H7 (cell line): ENCODE measurements at places on chromosomes 7 and 10. TPM values are rescaled to one million over a fixed set of nuclear protein-coding genes. Genes with fewer than 3 reads are reported as not detected.

- DNase-seq = no peak
These were observed 37.7 kb downstream of the HTRA1 start for GRCh38 chr10:122499012-122499411.

- DNase-seq = peak; percentile 42
These were observed 337.7 kb upstream of the NPVF start for GRCh38 chr7:25565949-25566348.

DNA sequence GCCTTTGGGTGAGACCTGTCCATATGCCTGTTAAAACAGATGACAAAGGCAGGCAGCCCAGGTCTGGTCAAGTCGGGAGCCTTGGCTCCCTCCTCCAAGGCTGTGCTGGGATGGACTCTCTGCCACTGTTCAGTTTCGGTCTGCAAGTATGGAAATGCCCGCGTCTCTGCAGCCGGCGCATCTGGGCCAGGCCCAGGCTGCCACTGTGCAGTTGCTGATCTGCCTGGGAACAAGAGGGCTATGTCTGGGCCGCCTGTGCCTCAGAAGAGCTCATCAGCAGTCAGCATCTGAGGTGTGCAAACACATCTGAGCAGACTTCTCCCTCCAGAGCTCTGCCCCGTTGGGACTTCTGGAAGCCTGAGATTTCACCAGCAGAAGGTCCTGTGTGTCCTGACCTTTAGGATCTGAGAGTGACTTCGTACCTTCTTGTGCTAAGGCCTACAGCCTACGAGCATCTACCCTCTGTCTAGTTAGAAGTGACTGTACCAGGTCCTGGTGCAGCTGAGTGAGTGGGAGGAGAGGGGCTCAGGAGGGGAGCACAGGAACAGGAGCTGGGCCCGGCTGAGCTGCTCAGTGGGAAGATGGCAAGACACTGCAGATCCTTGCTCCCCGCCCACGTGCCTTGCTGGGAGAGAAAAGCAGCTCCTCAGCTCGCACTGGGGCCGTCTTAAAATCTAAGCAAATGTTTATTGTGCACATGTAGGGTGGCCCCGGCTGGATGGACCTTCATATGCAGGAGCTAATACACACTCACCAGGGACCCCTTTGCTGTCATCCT, 50.9 kb downstream of the DOCK1 start:
- DNase-seq = no peak

DNA sequence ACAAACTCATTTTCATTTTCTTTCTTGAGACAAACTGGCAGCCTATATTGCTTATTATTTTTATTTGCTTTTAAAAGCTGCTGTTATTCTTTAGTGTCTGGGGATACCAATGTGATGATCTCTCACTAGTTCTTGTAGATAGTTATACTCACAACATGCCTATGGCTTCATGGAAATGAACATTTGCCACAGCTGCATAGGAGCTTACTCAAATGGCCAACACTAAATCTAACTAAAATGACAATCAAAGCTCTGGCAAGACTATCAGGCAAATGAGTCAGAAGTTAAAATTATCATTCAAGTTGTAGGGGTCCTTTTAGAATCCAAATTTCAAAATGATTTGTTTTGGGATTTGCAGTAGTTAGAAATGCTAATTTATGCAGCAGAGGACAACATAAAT, 225.9 kb downstream of the ANK3 start:
- DNase-seq = no peak

DNA sequence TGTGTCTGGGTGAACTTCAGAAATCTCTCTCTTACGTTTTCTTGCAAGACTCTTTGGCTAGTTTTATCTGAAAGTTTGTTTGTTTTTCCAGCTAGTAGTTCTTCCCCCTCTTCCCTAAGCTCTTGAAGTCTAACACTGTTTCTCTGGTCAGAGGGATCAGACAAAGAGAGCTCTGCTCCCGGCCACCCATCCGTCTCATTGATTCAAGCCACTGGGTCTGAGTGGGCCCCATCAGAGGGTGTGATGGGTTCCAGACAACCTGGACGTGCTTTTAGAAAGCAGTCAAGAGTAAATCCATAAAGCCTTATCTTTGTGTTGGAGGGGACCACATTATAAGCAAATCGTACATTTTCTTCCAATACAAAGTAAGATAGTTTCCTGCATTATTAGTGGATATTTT, 242.6 kb upstream of the C7orf33 start:
- DNase-seq = no peak

- DNase-seq = peak; percentile 34
These were observed 2.6 kb downstream of the PGAM1 start for GRCh38 chr10:97428572-97428981.

DNA sequence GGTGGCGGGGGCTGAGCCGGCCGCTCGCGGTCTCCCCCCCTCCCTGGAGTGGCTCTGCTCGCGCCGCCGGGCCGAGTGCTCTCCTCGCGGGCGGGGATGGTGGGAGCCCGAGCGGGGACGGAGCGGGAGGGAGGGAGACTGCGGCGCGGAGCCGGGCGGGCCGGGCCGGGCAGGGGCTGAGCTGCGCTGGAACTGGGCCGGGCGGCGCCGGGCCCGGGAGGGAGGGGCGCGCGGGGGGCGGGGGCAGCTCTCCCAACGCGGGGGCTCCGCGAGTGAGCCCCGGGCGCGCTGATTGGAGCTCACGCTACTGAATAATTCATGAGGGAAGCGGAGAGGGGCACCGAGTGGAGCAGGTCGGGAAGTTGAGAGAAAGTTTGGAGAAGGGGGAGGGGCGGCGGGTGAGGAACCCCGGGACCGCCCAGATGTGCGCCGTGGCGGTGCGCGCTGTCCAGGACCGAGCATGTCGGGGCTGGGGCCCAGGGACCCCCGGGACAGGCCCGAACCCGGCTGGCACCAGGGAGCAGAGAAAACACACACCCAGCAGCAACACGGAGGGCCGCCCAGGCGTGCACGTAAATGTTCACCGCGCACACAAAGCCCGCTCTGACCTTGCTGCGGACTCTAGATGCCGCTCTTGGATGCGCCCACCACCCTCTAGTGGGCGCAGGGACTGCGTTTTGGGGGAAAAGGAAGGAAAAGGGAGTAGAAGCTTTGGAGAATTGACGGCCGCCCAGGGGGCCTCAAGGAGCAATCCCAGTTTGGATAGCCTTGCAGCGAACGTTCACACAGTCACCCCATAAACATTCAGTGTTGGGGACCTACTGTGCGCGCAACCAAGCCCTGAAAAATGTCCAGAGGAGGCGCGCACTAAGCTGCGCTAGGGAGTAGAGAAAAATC, at the start of gene EPHB4:
EPHB4 (minus strand) TSS at position 194 of the 897 bp plus-strand sequence. CDS start 493 bp downstream, outside the sequence.
- peak; percentile 97 for DNase-seq

GRCh38 chr10:2478656-2479055, 588.7 kb upstream of the PFKP start:
- DNase-seq = no peak

DNA sequence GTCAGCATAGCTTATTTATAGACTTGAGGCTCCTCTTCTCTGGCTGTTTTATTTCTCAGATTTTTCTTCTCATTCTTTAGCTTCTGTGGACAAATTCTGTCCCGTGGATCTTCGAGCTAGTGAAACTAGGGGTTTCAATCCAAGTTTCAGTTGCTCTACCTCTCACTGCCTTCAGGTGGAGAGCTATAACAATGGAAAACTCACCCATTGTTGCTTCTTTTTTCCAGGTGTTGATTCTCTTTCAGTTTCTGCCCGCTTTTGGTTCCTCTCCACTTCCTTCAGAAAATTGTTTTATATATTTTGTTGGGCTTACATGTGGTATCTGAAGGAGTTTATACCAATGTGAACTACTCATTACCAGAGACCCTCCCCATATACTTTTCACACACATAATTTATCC, 266.1 kb downstream of the TCF7L2 start:
- DNase-seq = peak; percentile 50

DNA sequence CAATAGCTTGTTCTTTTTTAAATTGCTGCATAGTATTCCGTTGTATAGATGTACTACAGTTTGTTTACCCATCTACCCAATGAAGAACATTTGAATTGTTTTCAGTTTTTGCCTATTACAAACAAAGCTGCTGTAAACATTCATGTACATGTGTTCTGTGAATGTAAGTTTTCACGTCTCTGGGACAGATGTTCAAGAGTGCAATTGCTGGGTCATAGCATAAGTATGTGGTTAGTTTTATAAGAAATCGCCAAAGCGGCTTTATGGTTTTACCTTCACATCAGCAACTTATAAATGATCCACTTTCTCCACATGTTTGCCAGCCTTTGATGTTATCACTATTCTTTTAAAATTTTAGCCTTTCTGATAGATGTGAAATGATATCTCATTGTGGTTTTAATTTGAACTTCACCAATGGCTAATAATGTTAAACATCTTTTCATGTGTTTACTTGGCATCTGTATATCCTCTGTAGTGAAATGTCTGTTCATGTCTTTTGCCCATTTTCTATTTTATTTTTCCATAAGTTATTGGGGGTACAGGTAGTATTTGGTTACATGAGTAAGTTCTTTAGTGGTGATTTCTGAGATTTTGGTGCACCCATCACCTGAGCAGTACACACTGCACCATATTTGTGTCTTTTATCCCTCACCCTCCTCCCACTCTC, 73.5 kb downstream of the TBXAS1 start:
- DNase-seq = no peak

The ST8SIA6 gene
- total RNA-seq = 1.8 and 2.9 TPM in 2 replicates

The SFXN4 gene
- 15.3 and 24.6 TPM in 2 replicates for total RNA-seq

The TSPAN33 gene
- 19.7 and 22.1 TPM in 2 replicates for total RNA-seq

The KCNMA1 gene
- 0.94 and 1.3 TPM in 2 replicates for total RNA-seq

The CALN1 gene
- total RNA-seq = 3.2 TPM in 2 replicates

The PROSER2 gene
- 15.0 and 16.4 TPM in 2 replicates for total RNA-seq

The PTPN20 gene
- total RNA-seq = not detected in 2 replicates

The AHR gene
- 5.3 and 8.6 TPM in 2 replicates for total RNA-seq

The PRLHR gene
- total RNA-seq = not detected in 2 replicates

The REPIN1 gene
- 149 and 155 TPM in 2 replicates for total RNA-seq

The CYP3A7 gene
- total RNA-seq = not detected in 2 replicates
